ENCODE measurements at places on chromosomes 2 and 18. TPM values are rescaled to one million over a fixed set of nuclear protein-coding genes. Genes with fewer than 3 reads are reported as not detected.
A peak's percentile ranks its signal among the peaks of the same experiment; 100 is the strongest.

DNA sequence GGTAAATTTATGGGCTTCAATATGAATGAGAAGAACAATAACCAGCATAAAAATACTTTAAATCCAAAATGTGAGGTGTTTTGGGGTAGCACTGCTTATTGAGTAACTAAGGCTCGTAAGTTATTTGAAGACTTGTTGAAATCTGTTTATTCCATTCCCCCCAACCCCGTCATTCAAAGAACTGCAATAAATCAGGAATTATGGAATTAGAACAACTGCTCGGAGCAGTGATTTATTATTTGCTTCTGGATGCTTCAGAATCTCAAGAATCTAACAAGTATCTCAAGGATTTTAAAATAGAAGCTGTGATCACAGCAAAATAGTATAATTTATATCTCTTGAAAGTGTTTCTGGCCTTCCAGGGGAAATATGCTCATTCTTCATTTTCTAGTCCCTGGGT is 86.8 kb downstream of the EML6 start:
- no peak for DNase-seq

GRCh38 chr2:147197754-147198483 is 646.9 kb upstream of the ACVR2A start:
- no peak for DNase-seq

GRCh38 chr2:234978466-234979203 is 26.8 kb downstream of the SH3BP4 start:
- peak; percentile 61 for DNase-seq

DNA sequence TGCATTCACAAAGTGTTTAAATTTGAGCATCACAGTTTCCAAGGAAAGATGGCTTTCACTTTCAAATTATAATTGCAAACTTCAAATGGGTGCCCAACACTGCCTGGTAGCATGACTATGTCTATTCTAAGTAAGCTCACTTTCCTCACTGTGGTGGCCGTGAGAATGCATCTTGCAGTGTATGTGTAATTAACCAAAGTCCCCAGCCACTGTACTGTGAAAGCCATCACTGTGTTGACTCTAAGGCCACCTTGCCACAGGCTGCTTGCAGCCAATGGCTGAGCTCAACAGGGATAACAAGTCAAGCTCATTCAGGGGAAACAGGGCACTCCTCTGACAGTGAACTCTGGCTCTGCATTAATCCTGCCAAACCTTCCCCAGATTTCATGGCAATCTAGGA is 43.3 kb upstream of the LGALSL start:
- DNase-seq: no peak

GRCh38 chr2:119349289-119349688 is 17.3 kb downstream of the C2orf76 start:
- DNase-seq: no peak

DNA sequence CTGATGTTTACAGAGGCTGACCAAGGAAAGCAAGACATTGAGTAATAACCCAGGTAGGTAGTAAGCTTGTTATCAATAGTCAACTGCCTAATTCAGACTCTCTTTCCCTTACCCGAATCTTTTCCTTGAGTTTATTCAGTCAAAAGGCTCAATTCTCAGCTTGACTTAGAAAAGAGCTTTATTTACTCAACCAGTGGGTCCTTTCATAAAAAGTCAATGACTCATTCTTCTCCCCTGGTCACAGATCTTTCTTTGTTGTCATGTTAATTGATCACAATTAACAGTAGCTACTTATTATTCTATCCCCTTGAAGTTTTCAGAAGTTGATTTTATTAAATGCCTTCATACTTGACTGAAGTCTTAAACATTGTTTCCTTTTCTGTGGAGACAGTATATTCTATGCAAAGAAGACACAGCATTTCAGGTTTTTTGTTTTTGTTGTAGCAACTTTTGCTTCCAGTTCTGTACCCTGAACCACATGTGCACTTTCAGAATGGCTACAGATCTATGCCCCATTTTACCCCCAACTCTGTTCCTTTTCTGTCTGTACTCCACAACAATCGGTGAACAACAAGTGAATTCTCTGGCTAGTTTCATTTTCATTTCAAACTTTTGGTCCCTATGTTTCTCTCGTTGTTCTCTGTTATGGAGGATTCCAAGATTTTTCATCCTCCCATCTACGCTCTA is 428.3 kb downstream of the NCKAP5 start:
- DNase-seq: no peak

Gene PARD3B
- 2.8 TPM for polyA plus RNA-seq

DNA sequence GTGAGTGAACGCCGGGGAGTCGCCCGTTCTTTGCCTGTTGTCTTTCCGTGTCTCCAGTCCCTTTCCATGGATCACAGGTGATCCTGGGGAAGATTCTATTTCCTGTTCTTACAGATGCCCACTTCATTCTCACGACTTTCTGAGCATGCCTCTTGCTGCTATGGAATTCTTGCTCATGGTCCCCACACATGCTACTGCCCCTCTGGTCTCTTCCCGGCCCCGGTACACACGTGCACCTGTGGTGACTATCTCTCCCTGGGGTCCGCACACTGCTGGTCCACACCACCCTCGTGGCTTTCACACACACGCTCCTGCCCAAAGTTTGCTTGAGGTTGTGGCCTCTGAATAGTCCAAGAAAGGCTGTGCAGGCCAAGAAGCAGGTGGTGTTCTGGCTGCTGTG is 67.9 kb upstream of the ALKAL2 start:
- DNase-seq: no peak

Gene CCDC121
- 2.0 TPM for polyA plus RNA-seq

- no peak for DNase-seq
Observed at GRCh38 chr2:221364672-221365071, 207.4 kb downstream of the EPHA4 start.

DNA sequence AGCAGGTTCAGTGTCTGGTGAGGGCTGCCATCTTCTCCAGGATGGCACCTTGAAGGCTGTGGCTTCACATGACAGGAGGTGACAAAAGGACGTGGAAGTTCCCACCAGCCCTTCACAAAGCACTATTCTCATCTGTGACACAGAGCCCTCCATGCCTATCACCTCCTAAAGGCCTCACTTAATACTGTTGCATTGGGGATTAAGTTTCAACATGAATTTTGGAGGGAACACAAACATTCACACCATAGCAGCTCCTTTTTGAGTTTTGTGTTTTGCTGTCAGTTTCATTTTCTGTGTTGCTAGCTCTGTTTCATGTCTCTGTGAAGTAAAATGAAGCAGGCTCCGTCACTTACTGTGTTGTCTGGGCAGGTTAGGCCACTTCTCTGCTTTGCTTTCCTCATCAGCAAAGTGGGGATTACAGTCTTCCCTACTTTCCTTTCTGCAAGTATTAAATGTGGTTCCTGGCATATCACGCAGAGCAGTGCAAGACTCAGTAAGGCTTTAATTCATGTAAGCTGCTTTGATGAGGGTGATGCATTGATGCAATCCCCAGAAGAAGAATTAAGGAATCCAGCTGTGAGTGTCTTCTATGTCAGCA is 31.6 kb downstream of the LIMS1 start:
- DNase-seq: no peak

Gene DSG1
- polyA plus RNA-seq: not detected

GRCh38 chr2:9029721-9030120 is 26.2 kb upstream of the MBOAT2 start:
- no peak for DNase-seq

DNA sequence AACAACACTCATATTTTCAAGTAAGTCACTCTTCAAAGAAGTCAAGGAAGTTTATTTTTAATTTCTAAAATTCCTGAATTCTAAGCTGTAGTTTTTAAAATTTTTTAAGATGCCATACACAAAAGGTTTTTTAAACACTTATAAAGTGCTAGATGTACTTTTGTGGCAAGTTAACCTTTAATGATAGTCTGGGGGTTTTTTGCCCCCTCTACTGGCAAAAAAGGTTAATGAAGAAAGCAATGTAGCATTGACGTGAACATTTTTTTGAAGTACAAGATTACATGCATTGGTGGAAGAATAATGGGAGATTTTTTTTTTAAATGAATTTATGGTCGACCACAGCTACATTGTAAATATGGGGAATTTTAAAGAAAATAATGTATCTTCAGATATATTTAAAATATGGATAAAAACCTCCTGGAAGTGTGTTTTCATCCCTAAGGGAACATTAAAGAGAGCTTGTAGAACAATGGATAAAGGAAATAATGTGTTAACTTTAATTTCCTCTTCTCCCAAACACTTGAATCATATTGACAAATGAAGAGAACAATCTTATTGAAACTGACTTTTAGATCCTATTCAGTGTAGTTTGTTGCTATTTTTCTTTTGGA is 12.6 kb downstream of the ITPRID2 start:
- peak; percentile 37 for DNase-seq

- peak; percentile 15 for DNase-seq
Observed at GRCh38 chr2:113776949-113777348, 20.5 kb upstream of the SLC35F5 start.

Gene C2orf49
- polyA plus RNA-seq: 8.2 TPM

Gene SLC9A2
- polyA plus RNA-seq: 4.7 TPM

DNA sequence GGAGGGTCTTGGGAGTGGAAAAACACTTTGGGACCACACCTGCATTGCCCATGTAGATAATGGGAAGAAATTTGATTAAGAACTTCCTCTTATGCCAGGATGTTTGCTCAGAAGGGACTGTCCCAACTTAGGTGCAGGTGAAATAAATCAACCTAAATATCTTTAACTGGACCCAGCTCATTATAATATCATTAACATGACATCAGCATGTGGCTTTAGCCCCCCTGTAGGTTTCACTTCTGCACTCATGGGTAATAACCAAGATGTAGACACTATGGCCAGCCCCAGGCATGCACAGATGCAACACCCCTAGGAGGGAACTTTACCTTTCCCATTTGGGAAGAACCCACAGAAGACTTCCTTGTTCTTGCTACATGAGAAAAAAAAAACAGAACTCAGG is 227.4 kb upstream of the ZNF804A start:
- no peak for DNase-seq

- DNase-seq: no peak
Observed at GRCh38 chr18:46829947-46830346, 73.1 kb upstream of the ST8SIA5 start.

GRCh38 chr2:98869870-98870269 is 66.2 kb downstream of the CRACDL start:
- DNase-seq: peak; percentile 63

- DNase-seq: no peak
Observed at GRCh38 chr2:160419776-160420505, 73.7 kb downstream of the RBMS1 start.

Gene ZBTB7C
- polyA plus RNA-seq: 2.3 TPM

Gene FOXD4L1
- polyA plus RNA-seq: not detected

Gene RETREG2
- 101 TPM for polyA plus RNA-seq
